Stimulated activated naive CD4-positive, alpha-beta T cell treated with Interleukin-2 at 50 U/mL for 16 hours (primary cell): ENCODE measurements at places on chromosomes 4 and X.

DNA sequence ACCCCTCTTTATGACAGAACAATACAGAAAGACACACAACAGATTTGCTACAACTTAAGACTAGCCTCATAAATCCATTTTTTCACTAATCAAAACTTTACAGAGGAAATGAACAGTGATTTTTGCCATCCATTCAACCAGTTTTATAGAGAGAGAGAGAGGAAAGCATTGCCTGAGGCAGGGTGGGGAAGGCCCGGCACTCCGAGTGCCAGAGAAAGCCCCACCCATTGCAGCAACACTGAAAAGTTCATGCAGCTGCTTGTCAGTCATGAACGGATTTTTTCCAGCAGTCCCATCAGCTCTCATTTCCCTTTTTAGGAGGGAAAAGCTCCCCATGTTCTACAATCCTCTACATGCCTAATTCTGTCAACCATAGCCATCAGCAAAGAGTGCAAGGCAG, 236.9 kb downstream of the CHIC1 start:
- DNase-seq: no peak

DNA sequence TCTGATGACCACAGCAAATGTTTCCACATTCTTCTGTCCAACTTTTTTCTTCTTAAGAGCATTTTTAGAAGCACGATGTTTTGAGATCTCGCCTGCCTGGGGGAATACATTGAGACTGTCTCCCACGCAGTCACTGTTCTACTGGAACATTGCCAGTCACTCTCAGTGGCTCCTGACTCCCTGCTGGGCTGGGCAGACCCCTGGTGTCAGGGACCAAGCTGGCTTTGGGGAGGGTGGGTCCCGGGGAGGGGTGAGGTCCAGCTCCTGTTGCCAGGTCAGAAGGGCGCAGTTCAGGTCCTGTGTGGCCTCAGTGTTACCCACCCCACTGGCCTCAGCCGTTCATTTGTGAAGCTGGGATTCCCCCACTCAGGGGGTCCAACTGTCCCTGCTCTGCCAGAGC, 18.9 kb upstream of the ABLIM2 start:
- no peak for DNase-seq

GRCh38 chr4:151468715-151469696, 60.0 kb downstream of the FHIP1A start:
- DNase-seq: no peak

DNA sequence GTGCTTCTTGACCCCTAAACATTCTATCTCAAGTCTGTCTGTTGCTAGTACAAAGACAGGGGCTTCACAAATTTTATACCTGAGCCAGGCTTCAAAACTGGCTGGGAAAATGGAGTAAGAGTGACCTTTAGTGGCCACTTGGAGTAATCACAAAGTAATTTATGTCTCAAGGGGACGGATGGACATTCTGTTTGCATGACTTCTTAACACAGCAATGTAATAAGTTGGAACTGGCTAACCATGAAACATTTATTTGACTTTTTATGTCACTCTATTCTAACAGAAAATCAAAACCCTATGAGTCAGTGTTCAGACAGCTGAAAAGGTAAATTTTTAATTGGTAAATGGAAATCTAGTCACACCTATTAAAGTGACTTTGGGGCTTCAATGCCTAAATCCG, 600.6 kb downstream of the ANKRD50 start:
- no peak for DNase-seq

DNA sequence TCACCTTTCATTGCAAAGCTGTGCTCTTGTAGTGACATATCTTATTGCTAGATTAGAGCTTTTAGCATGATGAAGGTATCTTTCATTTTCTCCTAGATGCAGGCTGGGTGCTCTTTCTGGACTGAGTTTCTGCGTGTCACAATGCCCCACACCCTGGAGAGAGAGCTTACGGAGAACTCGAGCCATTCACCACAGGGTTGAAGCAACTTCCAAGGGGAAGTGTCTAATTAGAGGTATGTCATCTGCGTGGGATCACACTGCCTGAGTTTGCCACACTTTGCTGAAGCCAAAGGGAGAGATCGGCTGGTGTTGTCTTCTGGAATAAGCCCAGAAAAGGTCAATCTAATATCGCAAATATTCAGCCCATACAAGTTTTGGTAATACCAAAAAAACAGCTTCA, 179.3 kb upstream of the MBNL3 start:
- no peak for DNase-seq

GRCh38 chr4:56206258-56206657, 181.0 kb downstream of the AASDH start:
- no peak for DNase-seq

- no peak for DNase-seq
Measured at GRCh38 chrX:28126886-28127285, 145.6 kb upstream of the DCAF8L1 start.

- no peak for DNase-seq
Measured at GRCh38 chr4:150207871-150208270, 129.6 kb downstream of the DCLK2 start.

- no peak for DNase-seq
Measured at GRCh38 chr4:144905286-144905685, 192.7 kb downstream of the ANAPC10 start.

DNA sequence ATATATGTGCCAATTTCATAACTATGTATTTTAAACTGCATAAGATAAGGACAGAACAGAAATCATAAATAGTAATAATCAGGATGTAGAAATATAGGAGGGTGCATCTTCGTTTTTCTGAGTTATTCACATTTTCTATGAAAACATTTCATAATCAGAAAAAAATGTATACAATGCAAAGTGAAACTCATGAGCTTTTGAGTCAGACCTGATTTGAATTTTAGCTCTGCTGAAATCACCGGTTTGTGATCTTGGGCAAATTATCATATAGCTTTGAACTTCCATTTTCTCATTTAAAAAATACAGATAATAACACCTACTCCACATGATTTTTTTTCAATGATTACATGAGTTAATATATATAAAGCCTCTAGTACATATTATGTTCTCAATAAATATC, 106.9 kb downstream of the KDR start:
- no peak for DNase-seq

- no peak for DNase-seq
Measured at GRCh38 chr4:55358246-55358645, 12.2 kb downstream of the SRD5A3 start.

GRCh38 chrX:135707880-135708279, 5.6 kb upstream of the CT45A1 start:
- no peak for DNase-seq

DNA sequence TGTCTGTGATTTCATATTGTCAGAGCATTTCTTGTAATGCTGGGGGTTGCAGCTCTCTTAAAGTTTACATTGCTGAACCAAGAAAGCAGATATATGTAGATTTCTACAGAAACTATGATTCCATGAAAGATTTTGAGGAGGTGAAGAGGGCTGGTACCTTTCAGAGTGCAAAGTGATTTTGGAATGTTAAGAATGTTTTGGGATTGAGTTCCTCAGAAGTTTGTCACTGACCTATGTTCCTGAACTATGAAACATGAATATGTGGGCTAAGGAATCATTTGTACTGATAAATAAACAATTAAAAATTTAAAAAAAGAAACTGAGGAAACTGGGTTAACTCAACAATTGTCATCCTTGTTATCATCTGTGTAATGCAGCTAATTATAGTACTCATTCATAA, 12.3 kb upstream of the CHIC2 start:
- DNase-seq: no peak

DNA sequence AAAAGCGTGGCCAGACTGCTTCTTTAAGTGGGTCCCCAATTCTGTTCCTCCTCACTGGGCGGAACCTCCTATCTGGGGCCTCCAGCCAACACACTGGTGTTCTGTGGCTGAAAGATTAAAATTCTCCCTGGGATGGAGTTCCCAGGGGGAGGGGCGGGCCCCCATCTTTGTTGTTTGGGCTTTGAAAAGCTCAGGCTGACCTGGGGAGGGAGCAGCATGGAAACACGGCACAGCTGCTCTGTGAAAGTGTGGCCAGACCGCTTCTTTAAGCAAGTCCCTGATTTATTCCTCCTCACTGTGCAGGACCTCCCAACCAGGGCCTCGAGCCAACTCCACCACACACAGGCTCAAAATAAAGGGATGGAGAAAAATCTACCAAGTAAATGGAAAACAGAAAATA, 219.5 kb downstream of the TMEM47 start:
- DNase-seq: no peak

DNA sequence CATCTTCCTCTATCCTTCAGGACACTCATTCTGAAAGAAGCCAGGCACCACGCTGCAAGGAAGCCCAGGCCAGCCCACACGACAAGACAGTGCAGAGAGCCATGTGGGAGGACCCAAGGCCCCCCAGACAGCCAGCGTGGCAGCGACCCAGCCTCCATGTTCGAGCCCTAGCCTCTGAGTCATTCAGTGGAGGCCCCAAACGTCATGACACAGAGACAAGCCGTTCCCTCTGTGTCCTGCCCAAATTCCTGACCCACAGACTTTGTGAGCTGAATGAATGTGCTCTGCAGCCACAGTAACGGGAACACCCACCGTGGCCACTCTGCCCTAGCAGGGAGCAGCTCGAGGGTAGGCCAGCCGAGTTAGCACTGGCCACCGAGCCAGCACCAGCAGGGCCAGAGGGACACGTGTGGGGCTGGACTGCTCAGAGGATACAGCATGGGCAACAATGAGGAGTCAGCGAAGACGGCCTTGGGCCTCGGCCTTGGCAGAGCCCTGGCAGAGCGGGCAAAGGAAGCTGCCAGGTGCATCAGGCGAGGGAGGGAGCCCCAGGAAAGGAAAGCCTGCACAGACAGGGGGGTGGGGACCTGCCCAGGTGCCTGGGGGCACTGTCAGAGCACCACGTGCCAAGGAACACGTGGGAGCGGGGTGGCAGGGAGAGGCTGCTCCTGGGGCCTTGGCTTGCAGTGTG, 8.6 kb downstream of the BLOC1S4 start:
- no peak for DNase-seq

GRCh38 chr4:23788460-23788859, 101.4 kb downstream of the PPARGC1A start:
- DNase-seq: no peak

DNA sequence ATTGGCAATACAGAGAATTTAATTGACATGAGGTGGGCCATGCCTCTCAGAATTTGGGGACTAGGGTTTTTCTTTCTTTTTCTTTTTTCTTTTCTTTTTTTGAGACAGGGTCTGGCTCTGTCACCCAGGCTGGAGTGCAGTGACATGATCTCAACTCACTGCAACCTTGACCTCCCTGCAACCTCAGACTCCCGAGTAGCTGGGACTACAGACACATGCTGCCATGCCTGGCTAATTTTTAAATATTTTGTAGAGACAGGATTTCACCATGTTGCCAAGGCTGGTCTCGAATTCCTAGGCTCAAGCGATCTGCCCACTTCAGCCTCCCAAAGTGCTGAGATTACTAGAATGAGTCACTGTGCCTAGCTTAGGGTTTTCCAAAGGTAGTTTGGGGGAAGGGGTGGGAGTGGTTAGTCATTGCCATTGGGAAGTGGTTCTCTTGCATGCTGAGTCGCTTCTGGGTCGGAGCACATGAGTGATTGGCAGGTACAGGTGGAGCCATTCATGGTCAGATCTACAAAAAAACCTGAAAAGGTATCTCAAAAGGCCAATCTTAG, 54.5 kb downstream of the MID2 start:
- DNase-seq: no peak

DNA sequence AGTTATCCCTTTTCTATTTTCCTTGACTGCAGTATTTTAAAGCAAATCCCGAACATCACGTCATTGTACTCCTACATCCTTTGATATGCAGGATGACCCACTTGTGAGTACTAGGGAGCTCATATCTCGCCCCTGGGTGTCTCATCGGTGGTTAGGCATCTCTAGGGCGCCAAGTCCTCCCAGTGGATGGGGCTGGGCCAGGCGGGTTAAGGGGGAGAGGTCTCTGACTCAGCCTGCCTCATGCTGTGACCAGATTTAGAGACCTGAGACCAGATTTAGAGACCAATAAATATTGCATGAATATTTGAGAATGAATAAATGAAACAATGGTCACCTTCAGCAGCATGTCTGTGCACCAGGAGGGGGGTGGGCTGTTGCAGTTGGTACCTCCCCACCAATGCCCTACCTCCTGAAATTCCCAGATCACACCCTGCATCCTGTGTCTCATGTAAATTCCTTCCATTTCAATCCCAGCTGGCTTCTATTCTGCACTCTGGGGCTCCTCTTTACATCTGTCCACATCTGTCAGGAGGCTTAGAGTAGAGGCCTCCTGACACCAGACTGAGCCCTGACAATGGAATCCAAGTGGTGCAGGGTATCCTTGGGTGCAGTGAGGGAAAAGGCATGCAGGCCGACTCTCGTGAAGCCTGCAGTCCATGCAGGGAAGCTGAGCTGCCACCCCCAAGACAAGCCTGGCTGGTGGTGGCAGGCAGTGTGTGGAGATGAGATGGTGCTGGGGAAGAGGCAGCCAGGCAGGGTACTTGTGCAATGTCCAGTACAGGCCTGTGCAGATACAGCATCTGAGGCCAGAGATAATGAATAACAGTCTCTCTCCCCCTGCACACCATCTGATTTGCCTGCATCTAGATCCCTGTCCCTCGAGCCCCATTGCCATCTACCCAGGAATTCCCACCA, 5.2 kb downstream of the APLN start:
- DNase-seq: no peak

GRCh38 chr4:146255463-146255862, 41.1 kb downstream of the REELD1 start:
- DNase-seq: no peak

DNA sequence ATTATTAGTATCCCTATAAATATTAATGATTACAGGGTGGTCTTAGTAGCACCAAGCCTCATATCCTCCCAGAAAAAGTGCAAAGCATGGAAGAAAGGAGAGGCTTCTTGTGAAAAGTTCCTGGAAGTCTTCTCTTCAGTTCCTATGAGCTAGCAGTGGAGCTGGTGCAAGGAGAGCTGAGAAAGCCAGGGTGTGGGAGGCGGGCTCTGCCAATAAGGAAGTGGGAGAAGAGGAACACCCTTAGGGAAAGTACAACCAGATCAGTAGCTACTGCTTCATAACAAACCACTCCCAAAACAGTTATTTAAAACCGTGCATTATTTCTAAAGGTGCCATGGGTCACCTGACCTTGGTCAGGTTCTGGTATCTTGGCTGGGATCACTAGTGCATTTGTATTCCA, 72.4 kb downstream of the MAP9 start:
- no peak for DNase-seq

GRCh38 chr4:78667325-78667724, 108.8 kb upstream of the BMP2K start:
- no peak for DNase-seq
